Stimulated activated naive CD4-positive, alpha-beta T cell (primary cell): ENCODE measurements at places on chromosomes 2 and 18.

DNA sequence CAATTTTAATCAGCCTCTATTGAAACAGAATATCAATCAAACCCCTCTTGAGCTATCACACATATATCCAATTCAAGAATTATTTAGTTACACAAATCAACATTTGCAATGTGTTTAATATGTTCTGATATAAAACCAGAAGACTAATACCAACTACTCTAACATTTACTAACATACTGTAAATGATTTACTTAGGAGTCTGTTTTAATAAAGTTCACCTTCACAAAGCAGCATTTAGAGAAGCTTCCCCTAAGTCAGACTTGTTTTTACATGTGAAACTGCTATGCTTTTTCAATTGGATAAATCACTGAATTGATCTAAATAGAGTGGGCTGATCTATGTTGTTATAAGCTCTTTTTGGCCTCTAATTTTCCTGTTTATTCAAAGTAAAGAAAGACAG is 18.3 kb downstream of the COL4A3 start:
- no peak for DNase-seq

GRCh38 chr2:95053543-95053942 is 28.0 kb downstream of the MAL start:
- DNase-seq = peak; percentile 7

DNA sequence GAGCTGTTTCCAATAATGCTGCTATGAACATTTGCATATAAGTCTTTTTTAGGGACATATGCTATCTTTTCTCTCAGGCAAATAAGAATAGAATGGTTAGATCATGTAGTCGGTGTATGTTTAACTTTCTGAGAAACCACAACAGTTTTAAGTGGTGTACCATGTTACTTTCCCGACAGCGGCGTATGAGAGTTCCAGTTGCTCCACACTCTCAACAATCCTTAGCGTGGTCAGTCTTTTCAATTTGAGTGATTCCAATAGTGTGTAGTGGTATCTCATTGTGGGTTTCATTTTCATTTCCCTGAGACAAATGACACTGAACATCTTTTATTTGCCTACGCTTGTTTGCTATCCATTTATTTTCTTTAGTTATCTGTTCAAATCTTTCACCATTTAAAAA is 149.5 kb downstream of the ACOXL start:
- DNase-seq = no peak

GRCh38 chr2:24680196-24680595 is 113.0 kb downstream of the PTRHD1 start:
- no peak for DNase-seq

DNA sequence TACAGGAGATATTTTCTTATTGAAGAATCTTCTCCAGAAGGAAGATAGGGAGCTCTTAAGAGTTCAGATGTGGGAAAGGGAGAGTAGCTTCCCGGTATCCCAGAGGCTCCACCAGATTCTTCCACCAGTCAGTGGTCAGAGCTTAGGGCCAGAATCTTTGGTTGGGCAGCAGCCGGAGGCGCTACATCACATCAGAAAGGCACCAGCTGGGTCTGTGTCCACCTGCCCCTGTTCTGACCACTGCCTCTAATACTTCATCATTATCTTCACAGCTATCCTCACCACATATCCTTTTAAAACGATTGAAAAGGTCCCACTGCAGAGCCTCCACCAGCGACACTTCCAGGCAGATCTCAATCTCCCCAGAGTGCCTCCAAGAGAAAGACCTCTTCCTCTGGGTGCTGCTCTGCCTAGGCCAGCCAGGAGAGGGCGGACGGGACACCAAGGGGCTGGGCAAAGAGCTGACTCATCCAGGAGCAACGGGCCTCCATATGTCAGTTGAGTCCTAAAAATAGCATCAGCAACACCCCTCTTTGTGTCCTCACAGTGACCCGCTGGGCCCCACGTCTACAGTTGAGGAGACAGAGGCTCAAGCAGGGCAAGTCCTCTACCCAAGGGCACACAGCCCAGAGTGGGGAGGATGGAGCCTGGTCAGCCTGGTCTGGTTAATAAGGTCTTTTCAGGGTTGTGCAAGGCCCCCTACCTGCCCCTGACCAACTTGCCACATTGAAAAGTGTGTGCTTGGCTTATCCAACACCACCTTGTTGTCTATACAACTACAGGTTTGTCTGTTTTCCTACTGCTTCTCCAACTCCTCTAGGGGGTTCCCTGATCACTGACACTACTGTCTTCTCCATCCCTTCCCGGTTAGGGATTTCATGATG is 81.2 kb downstream of the ADD2 start:
- DNase-seq = no peak

DNA sequence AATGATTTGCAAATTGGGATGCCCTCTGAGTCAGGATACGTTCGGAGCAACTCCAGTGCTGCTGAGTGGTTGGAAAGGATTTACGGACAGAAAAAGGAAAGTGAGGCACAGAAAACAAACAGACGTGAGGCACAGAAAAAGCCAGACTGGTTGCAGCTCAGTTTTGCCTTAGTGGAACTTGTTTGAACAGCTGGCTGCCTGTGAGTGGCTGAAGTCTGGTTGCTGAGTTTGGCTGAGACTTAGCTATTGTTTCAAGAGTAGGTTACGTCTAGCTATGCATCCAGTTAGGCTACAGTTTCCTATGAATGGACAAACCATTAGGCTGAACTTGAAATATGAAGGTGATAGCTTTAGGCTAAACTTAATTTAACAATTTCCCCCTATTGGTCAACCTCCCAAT is 256.6 kb downstream of the VAPA start:
- no peak for DNase-seq

GRCh38 chr18:47775961-47776360 is 154.5 kb downstream of the SMAD2 start:
- DNase-seq = no peak

DNA sequence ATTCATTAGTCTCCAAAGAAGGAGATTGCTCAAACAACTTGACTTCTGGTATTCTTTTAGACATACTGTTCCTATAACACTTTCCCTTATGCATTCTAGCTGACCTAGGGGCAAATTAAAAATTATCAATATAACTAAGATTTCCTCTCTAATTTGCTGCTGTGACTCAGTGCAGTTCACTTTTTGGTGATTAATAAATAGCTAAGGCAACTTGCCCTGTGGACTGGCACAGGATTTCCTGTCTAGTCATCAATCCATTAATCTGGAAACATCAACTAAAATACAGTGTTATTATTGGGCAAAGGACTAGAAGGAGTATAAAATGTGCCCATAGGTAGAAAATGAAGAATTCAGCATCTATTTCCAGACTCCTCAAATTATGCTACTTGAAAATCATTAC is 83.5 kb upstream of the SERPINE2 start:
- DNase-seq = no peak

GRCh38 chr2:204574486-204574885 is 29.2 kb downstream of the PARD3B start:
- DNase-seq = no peak

- DNase-seq = no peak
These were observed 39.6 kb upstream of the SCN1A start for GRCh38 chr2:166167449-166167848.

- DNase-seq = no peak
These were observed 52.5 kb downstream of the TMEM18 start for GRCh38 chr2:624551-625347.

DNA sequence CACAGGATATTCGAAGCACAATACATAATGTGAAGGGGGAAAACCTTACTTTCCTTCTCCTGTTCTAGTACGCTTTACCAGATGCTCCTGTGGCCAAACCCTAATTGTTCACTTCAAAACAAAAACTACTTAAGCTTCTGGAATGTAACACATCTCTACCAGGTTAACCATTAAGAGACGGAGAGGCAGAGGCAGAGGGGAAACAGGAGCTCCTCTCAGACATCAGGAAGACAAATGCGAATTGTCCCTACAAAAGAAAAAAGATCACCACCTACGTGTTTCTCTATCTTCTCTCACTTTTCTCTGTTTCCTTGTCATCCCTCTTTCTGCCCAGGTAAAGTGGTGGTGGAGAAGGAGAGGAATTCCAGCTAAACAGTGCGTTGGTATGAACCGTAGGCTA is 266.8 kb downstream of the NRXN1 start:
- DNase-seq = no peak

GRCh38 chr2:1707771-1708418 is 36.4 kb downstream of the PXDN start:
- no peak for DNase-seq

DNA sequence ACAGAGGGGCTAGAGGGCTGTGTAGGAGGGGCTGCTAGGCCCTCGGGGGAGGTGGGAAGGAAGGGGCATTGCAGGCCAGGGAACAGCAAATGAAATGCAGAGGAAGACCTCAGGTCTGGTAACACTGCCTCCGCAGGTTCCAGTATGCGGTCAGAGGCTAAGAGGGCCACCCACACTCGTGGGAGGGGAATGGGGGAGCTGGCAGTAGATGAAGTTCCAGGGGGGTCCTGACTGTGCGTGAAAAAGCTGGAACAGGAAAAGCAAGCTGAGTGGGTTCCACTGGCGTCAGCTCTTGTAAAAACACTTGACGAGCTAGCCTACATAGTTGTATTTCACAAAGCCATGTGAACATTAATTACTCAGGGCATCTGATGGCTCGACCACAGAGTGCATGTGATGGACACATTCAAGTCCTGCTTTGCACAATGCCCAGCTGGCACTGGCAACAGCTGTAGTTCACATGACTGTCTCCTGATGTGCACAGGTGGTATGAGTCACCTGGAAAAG is 29.0 kb upstream of the PTPN4 start:
- no peak for DNase-seq

GRCh38 chr2:20231159-20231558 is 6.2 kb upstream of the SDC1 start:
- DNase-seq = no peak

DNA sequence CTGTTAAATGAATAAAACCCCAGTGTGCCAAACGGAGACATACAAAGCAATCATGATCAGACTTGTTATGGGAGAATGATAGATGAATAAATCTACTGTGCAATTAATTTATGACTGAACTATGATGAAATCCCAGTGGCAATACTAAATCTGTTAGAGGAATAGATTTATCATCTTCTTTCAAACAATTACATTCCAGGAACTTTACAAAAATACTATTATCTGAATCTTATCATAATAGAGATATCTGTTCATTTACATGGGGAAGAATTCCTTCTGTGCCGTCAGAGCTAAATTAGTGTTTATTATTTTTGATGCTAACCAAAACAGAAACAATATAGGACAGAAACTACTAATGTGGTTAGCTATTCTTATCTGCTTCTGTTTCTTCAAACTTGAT is 208.5 kb downstream of the CAMKMT start:
- DNase-seq = no peak

- no peak for DNase-seq
These were observed 33.9 kb upstream of the TSPYL6 start for GRCh38 chr2:54289917-54290316.

DNA sequence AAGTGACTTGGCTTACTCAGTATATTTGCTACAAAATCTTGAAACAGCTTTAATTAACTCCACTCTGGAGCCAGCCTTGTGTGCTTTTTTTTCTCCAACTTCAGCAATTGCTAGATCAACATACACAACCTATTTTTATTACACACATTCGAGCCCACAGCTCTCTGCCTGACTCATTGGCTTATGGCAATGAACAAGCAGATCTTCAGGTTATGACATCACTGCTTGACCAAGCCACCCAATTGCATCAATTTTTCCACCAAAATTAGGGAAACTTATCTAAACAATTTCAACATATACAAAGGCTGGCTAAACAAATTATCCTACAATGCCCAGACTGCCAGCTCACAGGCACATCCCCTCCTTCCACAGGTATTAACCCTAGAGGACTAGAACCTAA is 39.6 kb upstream of the PDK1 start:
- DNase-seq = no peak

DNA sequence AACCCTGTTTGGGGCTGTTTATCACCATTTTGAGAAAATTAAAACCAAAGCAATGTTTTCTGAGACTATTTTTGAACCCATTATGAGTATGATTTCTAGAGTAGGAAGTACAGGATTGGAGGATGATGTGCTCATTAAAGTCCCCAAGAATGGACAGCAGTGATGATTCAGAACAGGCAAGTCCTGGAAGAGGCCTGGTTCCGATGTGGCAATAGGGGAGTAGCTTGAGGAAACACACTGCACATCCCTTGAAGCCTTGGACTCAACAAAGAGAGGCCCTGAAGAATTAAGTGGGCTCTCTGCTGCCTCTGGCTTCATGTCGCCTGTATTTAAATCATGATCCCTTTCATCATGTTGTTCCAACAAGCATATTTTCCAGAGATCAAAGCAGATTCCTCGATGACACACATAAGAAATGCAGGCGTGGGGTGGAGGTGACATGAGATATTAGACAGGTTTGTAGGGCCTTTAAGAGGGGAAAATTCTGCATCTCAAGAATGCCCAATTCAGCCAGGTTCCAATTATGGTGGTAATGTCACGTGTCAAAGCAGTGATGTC is 242.2 kb downstream of the FHOD3 start:
- no peak for DNase-seq

DNA sequence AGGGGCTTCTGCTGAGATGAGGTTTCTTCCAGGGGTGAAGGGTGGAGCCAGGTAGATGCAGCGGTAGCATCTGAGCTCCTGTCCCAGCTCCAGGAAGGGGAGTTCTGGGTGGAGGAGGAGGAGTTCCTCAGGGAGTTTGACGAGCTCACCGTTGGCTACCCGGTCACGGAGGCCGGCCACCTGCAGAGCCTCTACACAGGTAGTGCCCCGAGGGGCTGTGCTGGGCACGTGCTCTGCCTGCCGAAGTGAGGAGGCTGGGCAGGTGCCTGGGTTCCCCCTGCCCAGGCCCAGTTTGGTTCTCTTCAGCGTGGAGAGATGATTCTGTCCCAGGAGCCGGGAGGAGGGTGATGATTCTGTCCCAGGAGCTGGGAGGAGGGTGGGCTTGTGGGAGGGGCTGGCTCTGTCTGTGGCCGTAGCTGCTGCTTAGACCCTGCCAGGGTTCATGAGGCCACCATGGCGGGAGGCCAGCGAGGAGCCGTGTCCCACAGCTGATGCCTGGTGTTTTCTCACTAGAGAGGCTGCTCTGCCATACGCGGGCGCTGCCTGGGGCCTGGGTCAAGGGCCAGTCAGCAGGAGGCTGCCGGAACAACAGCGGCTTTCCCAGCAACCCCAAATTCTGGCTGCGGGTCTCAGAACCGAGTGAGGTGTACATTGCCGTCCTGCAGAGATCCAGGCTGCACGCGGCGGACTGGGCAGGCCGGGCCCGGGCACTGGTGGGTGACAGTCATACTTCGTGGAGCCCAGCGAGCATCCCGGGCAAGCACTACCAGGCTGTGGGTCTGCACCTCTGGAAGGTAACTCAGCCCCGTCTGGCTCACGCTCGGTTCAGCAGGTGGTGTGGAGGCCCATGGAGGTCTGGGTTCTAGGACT is 8.2 kb downstream of the CAPN10 start:
- DNase-seq = no peak

GRCh38 chr2:204977914-204978313 is 432.6 kb downstream of the PARD3B start:
- DNase-seq = no peak

DNA sequence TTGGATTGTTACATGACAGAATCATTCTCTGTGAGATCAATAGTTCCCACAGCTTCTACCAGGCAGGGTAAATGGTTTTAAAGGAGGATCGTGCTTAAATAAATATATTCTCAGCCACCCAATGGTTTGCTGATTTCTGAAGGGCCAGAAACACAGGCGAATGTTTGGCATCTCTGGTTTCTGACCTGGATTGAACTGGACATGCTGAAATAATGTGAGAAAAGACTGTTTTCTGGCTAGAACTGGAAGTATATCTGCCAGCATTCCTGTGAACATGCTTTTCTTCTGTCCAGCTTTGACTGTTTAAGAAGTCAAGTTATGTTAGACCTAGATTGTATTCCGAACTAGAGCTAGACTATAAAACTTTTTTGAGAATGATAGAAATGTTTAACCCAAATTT is 77.1 kb upstream of the COL3A1 start:
- DNase-seq = no peak

- no peak for DNase-seq
These were observed 253.0 kb upstream of the FANCL start for GRCh38 chr2:58494071-58494501.

GRCh38 chr2:55111230-55111569 is 60.9 kb upstream of the RTN4 start:
- no peak for DNase-seq
